ENCODE measurements at places on chromosomes 11 and 22.

DNA sequence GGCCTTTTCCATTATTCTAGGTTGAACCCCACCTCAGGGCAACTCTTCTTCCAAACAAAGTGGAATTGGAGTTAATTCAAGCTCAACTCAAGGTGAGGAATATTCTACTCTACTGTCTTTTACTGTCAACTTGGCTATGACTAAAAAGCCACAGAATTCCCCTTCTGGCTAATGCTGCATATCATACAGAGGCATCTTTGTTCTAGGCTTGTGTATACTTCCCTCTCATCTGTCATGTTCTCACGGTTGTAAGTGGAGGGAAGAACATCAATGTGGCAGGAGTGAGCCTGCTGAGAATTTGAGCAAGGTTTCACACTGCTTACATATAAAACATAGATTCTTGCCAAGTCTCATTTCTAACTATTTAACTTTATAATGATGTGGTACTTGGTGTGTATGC, 921.4 kb upstream of the CNTN5 start:
- no peak for DNase-seq

DNA sequence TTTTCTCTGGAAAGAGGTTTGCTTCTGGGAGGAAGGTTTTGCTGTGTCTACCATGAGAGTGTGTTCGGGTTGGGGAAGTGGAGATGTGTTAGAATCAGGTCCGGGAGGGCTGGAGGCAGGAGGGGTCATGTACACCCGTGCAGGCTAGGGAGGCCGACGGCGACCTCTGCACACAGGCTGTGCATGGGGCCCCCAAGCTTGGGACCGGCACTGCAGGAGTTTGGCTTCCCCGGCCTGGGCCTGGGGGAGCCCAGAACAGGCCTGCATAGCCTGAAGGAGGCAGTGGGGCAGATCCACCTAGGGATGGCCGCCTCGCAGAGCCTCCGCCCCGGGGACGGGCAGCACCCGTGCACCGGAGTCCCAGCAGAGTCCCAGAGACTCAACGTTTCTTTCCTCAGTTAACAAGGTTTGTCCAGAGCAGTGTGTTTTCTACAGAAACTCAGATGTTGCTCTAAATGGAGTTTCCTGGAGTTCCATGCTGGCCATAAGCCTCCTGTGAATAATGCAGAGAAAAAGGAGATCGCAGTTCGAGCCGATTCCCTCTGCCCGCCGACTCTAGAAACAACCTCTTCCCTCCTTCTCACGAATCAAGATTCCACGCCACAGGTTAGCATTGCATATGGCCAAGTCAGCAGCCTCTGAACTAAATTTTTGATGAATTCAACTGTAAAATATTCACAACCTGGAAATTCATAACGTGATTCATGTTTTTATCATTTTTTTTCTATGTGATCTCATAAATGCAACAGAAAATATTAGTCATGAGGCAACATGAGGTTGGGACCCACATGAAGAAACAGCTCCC, 427.3 kb downstream of the BRD1 start:
- no peak for DNase-seq

- no peak for DNase-seq
Measured at GRCh38 chr11:117219995-117220394, 11.9 kb downstream of the PCSK7 start.

DNA sequence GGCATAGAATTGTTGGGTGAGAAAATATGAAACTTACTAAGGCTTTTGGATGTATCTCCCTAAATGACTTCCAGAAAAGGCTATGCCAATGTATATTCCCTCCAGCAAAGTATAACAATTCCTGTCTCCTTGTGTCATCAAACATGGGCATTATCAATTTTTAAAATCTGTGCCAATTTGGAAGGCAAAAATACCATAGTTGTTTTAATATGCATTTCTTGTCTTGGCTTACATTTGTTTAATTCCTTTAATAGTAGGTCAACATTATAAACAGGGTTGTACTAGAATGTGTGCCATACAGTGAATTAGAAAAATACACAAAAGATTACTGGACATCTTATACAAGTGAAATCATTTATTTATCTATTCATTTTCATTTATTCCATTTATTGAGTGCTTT, 41.6 kb downstream of the DCUN1D5 start:
- no peak for DNase-seq

GRCh38 chr22:43698403-43698802, 113.7 kb downstream of the EFCAB6 start:
- DNase-seq, result no peak

- DNase-seq, result no peak
Measured at GRCh38 chr22:30054764-30055069, 25.5 kb upstream of the HORMAD2 start.

DNA sequence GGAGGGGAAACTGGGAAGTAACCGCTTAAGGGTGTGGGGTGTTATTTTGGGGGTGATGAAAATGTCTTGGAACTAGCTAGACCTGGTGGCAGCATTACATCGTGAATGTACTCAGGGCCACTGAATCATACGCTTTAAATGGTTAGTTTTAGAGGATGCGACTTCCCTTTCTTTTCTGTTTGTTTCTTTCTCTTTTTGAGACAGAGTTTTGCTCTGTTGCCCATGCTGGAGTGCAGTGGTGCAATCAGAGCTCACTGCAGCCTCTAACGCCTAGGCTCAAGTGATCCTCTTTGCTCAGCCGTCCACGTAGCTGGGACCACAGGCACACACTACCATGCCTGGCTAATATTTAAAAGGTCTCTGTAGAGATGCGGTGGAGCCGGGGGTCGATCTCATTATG, 5.6 kb upstream of the MIAT start:
- DNase-seq, result no peak

DNA sequence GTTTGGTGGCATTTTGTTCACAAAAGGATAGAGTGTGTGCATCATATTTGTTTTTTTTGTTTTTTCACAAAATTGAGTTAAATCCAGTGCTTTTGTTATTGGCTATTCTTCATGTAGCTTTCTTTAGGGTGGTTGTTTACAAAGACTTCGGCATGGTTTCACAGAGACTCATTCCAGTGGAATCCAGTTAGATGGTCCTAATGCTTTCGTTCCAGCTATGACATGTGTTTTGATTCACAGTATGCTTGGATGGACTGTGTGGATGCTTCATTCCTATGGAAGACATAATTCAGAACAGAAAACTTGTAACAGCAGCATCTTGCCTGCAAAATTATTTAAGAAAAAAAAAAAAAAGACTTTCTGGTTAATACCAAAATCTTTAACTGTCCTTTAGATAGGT, 97.9 kb downstream of the PDHX start:
- DNase-seq, result no peak

DNA sequence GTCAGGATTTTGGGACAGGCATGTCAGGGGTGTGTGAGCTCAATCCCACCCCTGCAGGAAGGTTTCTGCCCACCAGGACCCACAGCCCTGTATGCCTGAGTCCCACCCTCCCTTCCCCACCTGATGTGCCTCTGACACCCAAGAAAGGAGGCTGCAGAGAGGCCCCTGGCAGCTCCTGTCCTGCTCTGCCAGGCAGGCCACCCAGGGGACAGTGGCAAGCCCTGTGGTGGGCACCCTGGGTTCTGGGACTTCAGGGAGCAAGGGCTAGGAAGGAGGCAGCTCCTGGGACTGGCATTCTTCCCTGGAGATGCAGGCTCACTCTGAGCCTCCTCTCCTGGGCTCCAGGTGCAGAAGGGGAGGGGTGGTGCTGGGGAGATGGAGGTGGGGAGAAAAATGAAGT, 234.5 kb upstream of the B3GAT1 start:
- DNase-seq, result no peak

DNA sequence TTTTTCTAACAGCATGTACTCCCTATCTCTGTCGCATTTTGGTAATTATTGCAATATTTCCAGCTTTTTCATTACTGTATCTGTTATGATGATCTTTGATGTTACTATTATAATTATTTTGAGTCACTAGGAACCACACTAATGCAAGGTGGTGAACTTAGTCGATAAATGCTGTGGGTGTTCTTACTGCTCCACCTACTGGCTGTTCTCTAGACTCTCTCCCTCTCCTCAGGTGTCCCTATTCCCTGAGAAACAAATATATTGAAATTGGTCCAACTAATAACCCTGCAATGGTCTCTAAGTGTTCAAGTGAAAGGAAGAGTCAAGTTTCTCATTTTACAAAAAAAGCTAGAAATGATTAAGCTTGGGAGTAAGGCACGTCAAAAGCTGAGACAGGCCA, 10.5 kb downstream of the ARL14EP start:
- no peak for DNase-seq

- no peak for DNase-seq
Measured at GRCh38 chr11:120547811-120548681, 36.5 kb downstream of the GRIK4 start.

GRCh38 chr11:43830928-43831440, 49.6 kb upstream of the ALKBH3 start:
- peak; percentile 4 for DNase-seq

DNA sequence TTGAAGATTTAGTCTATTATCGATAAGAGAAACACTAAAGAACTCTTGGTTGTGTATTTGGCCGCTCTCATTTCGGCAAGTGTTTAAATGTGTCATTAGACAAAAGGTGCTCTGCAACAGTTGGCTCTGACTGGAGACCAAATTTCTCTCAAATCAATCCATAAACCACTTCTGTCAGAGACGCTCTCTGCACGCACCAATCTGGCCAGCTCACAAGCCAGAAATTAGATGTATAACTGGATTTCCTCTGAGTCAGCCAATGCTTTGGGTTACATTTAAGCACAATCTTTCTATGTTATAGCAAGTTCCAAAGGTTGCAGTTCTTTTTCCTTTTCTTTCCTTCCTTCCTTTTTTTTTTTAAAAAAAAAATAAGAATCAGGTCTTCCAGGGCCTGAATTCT, 17.6 kb upstream of the PARVA start:
- DNase-seq, result no peak

DNA sequence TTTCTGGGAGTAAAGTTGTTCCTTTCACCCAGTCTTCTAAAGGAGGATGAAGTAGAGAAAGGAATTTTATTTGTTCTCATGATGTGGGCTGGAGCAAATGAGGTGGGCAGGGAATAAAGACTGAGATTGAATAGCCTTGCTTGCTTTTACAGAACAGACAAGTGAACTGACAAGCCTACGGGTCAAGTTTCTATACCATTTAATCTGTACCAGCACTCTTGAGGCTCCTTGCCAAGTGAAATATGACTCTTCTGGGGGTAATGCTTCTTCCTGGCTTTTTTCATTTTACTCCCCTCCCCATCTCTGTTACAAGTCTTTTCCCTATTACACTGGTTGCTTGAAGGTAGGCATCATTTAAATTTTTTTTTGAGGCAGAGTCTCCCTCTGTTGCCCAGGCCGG, 54.8 kb downstream of the CSTPP1 start:
- DNase-seq, result no peak

GRCh38 chr11:7165911-7166310, 77.1 kb downstream of the RBMXL2 start:
- DNase-seq, result no peak

GRCh38 chr11:128519338-128519737, 68.0 kb downstream of the ETS1 start:
- no peak for DNase-seq

GRCh38 chr22:48631288-48631863, 1196.3 kb downstream of the BRD1 start:
- no peak for DNase-seq

GRCh38 chr11:114219559-114220349, 76.4 kb upstream of the NNMT start:
- DNase-seq, result no peak

DNA sequence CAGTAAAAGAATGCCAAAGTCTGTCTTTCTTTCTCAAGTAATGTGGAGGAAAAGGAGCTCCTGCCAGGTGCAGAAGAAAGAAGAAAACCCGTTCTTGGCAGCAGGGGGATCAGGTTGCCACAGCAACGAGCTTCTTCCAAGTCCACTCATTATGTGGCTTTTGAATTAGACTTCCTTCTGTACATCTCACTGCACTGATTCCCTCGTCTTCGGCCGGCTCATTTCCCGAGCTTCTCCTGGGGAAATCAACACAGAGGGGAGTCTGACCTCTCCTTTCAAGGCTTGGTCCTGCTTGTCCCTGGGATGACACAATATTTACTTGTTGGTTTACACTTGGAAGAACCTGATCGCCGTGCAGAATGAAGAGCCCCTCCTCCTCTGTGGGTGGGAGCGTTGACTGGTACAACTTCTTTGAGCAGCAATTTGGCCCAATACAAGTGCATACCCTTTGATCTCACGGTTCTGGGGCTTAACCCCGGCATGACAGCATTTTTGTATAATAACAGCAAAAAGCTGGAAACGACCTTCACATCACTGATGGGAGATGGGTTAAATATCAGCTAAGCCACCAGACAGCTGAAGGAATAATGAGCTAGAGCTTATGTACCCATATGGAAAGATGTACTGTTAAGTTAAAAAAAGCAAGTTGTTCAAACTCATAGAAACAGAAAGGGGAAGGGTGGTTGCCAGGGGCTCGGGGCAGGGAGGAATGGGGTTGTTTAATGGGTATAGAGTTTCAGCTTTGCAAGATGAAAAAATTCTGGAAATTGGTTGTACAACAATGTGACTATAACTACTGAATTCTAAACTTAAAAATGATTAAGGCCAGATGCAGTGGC, 35.4 kb downstream of the MCHR1 start:
- DNase-seq, result no peak

- DNase-seq, result no peak
Measured at GRCh38 chr11:10348650-10349280, 43.9 kb downstream of the ADM start.

DNA sequence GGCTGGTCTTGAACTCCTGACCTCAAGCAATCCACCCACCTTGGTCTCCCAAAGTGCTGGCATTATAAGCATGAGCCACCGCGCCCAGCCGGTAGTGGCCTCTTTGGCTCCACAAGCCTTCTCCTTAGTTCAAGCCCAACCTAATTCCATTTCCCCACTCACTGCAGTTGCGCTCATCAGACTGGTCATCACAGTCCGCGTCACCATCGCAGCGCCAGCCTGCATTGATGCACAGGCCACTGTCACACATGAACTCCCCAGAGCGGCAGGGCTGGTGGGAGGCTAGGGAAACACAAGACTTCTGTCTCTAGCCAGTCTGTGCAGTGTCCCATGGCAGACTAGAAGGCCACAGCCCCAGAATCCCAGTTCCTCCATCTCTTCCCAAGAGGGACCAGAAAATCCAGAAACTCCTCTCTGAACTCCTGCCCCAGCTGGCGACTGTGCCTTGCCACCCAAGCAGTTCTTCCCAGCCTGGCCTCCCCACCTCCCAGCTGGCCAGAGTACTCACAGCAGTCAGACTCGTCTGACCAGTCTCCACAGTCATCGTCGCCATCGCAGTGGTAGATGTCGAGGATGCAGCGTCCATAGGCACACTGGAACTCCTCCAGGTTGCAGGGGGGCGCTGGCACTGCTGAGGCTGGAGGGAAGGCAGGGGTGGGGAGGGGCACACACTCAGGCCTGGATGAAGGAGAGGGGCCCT, 19.8 kb downstream of the LRP4 start:
- DNase-seq, result no peak

GRCh38 chr11:113407163-113407562, 19.6 kb downstream of the ANKK1 start:
- DNase-seq, result no peak

DNA sequence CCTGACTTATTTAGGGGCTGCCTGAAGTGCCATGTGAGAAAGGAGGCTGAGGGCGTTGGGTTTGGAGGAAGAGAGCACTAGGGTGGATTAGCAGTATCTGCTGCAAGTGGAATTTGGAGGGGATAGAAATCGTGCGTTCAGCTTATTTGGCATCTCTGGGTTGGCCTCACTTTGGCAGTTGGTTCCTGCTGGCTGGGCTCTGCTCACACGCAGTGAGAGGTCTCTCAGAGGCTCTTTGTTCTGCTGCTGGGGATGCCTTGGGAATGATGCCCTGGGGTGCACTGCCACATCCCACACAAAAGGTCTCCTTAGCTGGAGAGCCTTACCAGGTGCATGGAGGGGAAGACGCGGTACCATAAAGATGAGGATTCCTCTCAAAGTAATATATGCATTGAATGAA, 17.7 kb upstream of the MICAL2 start:
- DNase-seq, result no peak
